Astrocyte of the cerebellum (primary cell): ENCODE measurements at places on chromosomes 1 and 21.

GRCh38 chr1:173201969-173202368 lies 5.2 kb downstream of the TNFSF4 start:
- no peak for DNase-seq

GRCh38 chr21:15841856-15842564 lies 112.2 kb downstream of the USP25 start:
- peak; percentile 90 for DNase-seq

- no peak for DNase-seq
Measured at GRCh38 chr1:172135076-172135672, 285.3 kb upstream of the C1orf105 start.

GRCh38 chr1:18253093-18253492 lies 145.5 kb downstream of the IGSF21 start:
- DNase-seq = no peak

DNA sequence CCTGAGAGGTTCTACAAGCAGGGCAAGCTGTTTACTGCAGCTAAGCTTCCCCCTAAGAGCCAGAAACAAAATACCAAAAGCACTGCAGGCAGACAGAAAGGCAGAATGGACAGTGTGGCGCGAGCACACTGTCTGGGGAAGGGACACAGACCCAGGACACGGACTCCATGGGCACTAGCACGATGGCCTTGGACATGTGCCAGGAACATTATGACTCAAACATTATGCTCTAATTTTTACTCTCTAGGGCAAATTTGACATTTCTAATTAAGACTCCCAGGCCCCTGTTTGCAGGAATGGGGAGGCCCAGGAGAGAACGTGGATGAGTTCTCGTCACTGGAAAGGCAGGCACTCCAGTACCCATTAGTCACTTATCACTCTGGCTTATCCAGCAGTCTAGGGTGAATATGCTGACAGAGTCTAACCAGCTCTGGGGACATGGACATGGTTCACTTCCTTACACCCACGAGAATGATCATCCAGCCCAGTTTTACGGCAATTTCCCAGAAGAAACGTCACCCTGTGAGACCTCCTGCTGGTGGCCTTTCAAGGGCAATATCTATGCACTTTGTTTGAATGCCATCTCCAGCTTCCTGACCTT lies 45.1 kb downstream of the CAPN8 start:
- no peak for DNase-seq

GRCh38 chr1:48309564-48310082 lies 87.1 kb downstream of the SLC5A9 start:
- DNase-seq = no peak

- DNase-seq = no peak
Measured at GRCh38 chr1:206719169-206719839, 34.6 kb downstream of the MAPKAPK2 start.

GRCh38 chr1:223783676-223784075 lies 62.1 kb downstream of the TP53BP2 start:
- no peak for DNase-seq

DNA sequence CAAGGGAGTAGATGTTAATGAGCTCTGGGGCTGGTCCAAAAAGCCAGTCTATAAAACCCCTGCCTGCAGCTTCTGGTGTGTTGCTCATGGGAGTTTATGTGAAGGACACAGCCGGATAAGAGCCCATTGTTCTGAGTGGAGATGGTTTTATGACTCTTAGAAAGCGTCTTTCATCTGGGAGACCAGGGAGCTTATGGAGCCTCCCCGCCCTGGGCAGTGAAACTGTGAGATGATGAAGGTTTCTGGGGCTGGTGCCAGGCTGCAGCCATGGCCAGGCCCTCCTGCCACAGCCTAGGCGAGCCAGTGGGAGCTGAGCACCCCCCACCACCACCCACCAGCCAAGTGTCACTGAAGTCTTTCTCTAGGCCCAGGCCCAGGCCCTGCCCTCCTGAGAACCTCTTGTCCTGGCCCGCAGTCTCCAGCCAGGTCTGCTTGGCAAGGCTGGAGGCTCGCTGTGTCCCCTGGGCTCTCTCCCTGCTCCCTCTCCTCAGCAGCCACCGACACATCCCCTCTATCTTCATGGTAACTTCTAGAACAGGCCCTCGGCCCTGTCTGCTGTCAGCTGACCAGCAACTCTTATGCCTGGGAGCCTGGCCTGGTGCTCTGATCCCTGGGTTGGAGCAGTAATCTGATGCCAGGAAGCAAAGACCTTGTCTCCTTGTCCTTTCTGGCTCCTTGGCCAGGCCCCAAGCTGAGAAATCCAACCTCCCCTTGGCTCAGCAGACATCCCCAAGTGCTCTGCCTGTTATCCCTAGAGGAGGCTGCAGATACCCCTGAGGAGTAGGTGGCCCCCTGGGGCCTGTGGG lies 7.6 kb upstream of the ARHGEF10L start:
- DNase-seq = no peak

DNA sequence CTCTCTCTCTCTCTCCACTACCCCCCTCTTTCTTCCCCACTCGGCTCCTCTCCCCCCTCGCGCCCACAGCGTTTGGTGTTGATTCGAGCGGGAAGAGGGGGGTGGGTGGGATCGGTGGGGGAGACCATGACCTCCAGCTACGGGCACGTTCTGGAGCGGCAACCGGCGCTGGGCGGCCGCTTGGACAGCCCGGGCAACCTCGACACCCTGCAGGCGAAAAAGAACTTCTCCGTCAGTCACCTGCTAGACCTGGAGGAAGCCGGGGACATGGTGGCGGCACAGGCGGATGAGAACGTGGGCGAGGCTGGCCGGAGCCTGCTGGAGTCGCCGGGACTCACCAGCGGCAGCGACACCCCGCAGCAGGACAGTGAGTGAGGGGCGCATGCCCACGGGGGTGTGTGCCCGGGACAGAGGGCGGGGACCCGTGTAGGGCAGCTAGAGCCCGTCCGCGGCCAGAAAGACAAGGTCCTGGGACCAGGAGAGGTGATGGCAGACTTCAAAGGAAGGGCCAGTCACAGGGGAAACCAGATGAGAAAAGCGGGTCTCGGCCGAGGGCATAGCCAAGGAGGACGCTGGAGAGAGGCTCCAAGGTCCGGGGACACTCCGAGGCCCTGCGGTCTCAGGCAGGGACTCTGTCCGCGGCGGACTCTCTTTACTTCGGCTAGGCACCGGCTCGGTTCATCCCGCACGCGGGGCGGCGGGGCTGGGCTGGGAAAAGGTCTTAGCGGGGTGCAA lies at the start of gene PRRX1:
Gene PRRX1, plus strand, starts transcription at position 39 of the 735 bp plus-strand sequence. Its CDS starts 88 bp downstream, at position 127.
- DNase-seq = no peak

GRCh38 chr1:152052606-152053005 lies 15.8 kb upstream of the S100A11 start:
- peak; percentile 60 for DNase-seq

GRCh38 chr1:160168016-160168415 lies 16.6 kb downstream of the ATP1A4 start:
- no peak for DNase-seq

GRCh38 chr1:212638492-212639151 lies 30.1 kb downstream of the ATF3 start:
- DNase-seq = peak; percentile 56

DNA sequence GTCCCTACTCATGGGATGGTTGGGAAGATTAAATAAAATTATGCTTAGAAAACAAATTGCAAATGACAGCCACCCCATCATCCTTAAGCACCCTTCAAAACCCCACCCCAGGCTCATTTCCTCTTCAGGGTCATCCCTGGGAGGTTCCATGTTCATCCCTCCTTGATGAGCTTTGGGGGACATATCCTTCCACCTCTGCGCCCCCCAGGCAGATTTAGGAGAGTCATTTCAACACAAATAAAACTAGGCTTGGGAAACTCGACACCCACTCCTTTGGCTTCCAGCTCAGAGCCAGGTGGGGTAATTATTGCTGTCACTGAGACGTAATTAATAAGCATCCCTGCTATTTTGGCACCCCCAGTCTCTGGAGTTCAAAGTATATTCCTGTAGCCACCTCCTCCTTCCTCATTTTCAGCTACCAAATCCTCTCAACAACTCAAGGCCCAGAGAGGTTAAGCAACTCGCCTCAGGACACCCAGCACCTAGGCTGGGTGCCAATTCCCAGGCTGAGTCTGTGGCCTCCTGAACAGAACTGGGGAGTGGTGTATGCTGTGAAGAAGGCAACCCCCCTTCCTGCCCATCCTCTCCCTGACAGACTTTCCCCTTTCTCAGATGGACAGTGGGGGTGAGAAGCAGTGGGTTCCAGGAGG lies 595 bp downstream of the CRYBG2 start:
- no peak for DNase-seq

GRCh38 chr1:6419397-6419803 lies 319 bp downstream of the HES2 start:
- no peak for DNase-seq

DNA sequence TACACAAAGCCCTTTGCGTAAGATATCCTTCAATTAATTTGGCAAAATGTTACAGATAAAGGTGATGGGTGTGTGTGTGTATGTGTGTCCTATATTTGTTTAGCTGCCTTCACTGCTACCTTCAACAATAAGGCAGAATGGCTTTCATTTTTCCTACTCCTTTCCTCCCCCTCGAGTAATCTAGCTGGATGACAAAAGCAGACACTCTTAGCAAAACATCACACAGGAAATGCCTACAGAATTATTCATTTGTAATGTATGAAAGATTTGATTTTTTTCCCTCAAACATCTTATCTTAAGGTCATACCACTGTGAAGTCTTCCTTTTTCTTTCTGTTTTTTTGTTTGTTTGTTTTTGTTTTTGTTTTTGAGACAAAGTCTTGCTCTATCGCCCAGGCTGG lies 10.6 kb downstream of the PTPN22 start:
- peak; percentile 16 for DNase-seq

GRCh38 chr21:16186742-16187141 lies 457.0 kb downstream of the USP25 start:
- no peak for DNase-seq
